ENCODE measurements at places on chromosomes 7 and 10.

DNA sequence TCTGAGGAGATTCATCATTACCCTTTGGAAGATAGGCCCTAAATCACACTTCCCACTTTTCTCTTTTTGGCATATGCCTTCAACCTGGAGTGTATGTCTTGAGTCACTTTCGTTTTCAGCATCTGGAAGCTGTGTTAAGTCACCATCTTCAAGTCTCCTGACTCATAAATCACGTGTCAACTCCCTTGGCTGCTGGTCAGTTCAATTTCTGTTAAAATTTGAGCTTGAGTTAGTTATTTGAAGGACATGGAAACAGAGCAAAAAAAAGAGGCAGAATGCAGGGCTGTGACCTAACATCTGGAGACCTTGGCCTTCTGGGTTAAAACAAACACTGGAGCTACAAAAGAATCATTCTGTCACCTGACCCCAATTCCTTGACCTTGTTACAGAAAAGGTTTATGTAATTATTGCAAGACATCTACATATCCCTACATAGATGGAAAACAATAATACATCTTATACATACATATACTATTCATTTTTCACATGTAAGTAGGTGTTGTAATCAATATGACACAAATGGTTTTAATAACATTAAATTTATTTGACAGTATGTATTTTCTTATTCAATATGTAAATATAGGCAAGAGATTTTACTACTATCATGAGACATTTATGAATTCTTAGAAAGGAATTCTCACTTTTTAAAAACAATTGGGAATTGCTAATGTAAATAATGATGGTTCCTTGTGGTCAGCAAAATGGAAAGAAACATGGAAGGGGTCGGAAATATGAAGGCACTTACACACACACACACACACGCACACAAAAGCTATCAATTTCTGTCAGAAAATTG is 169.7 kb upstream of the PHYHIPL start:
- DNase-seq, result no peak

GRCh38 chr10:76481178-76481577 is 1049.8 kb downstream of the LRMDA start:
- no peak for DNase-seq

DNA sequence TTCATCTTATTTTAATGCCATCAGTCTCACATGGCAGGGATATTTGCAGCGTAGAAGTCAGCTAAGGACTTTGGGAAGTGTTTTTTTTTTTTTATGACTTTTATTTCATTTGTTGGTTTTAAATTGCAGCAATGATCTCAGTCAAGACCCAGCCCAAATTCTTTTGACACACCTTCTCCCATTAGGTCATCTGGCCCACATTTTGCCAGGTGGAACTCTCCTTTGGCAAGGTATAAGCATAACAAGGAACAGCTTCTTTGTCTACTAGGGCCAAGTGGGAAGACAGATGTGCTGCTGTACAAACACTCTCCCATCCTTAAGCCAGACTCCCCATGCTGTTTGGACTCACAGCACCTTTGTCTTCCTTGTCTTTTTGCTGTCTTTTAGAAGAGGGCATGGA is 41.8 kb downstream of the PLEKHA8 start:
- DNase-seq, result no peak

DNA sequence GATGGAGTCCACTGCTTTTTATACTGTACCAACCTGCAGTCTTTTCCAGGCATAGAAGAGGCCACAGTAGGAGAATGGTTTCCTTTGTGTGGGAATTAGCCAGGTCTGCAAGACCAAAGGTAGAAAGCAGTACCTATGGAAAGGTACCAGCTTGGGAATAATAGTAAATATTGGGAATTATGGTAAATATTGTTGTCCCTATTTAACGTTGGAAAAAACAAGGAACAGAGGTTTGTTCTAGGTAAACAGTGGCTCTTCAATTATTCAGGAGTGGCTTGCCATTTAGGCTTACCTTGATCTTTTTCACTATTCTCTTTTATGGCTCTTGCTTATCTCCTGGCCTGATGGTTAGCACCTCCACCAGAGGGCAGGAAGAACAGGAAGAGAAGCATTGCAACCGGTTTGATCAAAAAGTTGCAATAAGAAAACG is 43.9 kb upstream of the GSAP start:
- no peak for DNase-seq

DNA sequence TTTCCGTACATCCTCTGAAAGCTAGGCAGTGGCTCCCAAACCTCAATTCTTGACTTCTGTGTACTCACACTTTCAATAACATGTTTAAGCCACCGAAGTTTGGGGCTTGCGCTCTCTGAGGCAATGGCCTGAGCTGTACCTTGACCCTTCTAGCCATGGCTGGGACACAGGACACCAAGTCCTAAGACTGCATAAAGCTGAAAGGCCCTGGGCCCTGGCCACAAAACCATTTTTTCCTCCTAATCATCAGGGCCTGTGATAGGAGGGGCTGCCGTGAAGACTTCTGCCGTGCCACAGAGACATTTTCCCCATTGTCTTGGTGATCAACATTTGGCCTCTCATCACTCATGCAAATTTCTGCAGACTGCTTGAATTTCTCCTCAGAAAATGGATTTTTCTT is 216.5 kb upstream of the TEX47 start:
- DNase-seq, result no peak

- DNase-seq, result no peak
These were observed 529.6 kb downstream of the DNAJB6 start for GRCh38 chr7:157866336-157866924.

DNA sequence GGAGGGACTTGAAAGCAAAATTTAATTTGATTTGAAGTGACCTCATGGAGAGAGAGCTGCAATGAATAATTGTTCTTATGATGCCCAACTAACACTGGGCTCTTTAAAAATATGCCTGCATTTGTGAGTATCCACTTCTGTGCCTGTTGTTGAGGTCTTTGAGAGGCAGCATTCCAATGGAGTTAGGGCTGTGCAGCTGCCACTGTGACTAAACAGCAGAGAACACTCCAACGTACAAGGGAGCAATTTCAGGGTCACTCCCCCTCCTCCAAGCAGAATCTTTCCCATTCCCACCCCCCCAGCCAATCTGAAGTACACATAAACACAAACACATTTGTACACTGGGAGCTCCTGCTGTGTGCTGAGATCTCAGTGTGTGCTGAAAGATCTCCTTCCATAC is 28.0 kb upstream of the GSAP start:
- DNase-seq, result no peak

GRCh38 chr7:96069401-96069800 is 252.5 kb downstream of the SLC25A13 start:
- no peak for DNase-seq

GRCh38 chr7:5450549-5451327 is 27.1 kb upstream of the TNRC18 start:
- DNase-seq, result peak; percentile 78
